ENCODE measurements at places on chromosomes 12 and 14.

GRCh38 chr12:3540387-3540990, 49.5 kb downstream of the PRMT8 start:
- no peak for DNase-seq

- no peak for DNase-seq
Measured at GRCh38 chr12:65508276-65509035, 230.0 kb downstream of the MSRB3 start.

DNA sequence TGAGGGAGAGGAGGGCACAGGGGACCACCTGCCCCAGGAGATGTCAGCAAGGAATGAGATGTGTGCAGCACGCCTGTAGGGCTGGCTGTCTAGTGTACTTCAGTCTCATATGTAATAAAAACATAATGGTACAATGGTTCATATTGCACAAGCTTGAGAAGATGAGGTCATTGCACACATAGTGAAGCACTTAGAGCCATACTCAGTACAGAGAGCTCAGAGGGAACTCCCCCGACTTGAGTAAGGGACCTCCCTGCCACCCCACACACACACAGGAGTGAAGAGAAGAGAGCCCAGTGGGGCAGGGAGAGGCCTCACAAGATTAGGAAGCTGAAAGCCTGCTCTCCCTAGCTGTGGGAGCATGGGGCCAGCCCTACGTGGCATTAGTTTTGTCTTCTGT, 61.5 kb downstream of the SLC6A12 start:
- no peak for DNase-seq

- no peak for DNase-seq
Measured at GRCh38 chr14:59422069-59422881, 42.9 kb downstream of the GPR135 start.

DNA sequence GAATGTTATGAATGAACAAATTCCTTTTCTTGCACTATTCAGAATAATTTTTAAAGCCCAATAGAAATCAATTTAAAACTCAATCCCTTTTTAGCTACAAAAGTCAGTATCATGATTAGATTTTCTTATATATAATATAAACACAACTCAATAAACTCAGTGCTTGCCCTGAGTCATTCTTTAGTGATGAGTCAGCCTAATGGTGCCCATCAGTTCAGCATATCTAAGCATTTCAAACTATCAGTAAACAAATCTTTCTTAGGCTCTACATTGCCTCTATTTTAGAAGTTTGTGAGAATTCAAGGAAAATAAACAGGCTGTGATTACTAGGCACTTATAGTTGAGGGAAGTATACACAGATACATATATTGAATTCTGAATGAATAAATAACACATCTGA, 179.6 kb downstream of the NELL2 start:
- no peak for DNase-seq

GRCh38 chr14:101937926-101938767, 26.2 kb upstream of the DYNC1H1 start:
- no peak for DNase-seq

DNA sequence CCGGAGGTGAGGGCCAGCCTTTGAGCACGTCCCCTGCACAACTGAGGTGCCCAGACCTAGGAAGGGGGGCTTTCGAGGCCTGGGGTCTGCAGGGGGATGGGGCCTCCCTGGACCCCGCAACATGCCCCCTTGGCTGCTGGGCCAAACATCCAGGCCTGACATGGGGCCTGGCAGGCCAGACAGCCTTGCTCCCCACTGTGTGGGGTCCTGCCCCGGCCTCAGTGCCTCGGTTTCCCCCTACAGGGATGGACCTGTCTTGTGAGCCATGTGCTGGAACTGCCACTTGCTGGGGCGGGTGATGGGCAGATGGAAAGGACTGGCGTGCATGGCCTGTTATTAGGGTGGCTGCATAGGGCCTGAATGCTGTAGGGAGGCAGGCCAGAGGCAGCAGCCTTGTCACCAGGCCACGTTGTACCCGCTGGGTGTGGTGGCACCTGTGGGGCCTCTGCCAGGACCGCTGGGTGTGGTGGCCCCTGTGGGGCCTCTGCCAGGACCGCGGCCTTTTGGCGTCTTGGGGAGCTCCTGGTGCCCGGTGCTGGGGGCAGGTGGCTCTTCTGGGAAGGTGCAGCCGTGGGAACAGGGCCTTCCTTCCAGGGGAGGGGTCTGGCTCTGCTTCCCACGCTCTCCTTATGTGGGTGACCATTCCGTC, 20.4 kb downstream of the ASPG start:
- no peak for DNase-seq

GRCh38 chr14:50312734-50313054, 570 bp downstream of the DMAC2L start:
- no peak for DNase-seq

DNA sequence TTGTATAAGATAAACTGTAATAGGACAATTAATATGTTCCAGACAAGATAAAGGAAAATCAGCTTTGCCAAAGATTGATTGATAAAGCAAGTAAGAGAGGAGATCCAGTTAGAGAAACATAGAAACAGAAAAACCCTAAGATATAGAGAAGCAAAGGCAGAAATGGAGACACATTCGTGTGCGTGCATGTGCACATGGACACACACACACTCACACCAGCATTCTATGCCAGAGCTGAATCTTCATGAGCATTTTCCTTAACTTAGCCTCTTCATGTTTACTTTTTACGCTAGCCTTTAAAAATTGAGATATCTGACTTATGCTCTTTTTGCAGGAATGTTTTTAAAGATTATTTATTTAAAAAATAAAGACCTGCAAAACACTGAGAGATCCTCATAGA, 168.5 kb upstream of the ATP2B1 start:
- no peak for DNase-seq

DNA sequence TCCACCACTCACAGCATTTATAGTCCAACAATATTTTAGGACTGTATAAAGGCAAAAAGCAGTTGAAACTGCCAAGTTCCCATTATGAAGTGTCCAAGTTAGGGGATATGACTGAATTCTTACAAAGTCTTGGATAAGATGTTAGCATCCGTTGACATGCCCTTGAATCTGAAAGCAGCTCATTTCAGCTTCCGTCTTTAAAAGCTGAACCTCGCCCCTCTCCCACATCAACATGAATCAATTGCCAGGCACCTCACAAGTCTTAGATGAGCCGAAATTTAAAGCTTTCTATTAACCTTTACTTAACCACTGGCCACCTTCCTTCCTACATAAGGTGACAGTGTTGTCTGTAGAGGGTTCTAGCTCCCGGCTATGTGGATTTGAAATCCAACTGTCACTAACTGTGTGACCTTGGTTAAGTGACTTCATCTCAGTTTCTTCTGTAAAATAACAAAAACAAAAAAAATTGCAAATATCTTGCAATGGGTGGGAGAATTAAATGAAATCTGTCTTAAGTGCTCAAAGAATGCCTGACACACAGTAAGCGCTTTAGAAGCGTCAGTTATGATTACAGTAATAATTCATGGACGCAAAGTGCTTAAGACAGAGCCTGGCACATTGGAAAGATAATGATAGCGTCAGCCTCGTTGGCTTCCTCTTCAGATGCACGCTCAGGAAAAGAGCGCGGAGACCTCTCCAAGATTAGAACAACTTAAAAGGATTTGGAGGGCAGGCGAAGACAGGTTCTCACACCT, 1.2 kb downstream of the PPP1CC start:
- no peak for DNase-seq

- DNase-seq = no peak
Measured at GRCh38 chr14:85556267-85556666, 26.3 kb downstream of the FLRT2 start.

DNA sequence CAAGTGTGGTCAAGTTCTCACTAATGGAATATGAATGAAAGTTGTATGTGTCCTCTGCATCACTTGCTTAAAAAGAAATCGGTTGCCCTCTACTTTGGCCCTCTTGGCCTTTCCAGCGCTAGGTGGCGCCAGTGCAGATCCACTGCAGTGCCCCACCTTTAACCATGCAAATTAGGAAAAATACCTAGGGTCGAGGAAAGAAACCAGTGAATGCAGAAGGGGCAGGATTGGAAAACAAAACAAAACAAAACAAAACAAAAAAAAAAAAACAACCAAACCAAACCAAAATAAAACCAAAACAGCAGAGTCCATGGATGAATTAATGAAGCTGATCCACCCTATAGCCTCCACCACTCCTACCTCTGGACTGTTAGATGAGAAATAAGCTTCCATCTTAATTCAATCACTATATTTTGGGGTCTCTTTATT, 12.9 kb upstream of the NEMF start:
- DNase-seq = peak; percentile 39

GRCh38 chr12:47361389-47362021, 281.7 kb upstream of the AMIGO2 start:
- DNase-seq = peak; percentile 26

- DNase-seq = no peak
Measured at GRCh38 chr14:64591809-64592208, 42.0 kb downstream of the PPP1R36 start.

GRCh38 chr12:13505224-13505623, 308.7 kb downstream of the EMP1 start:
- no peak for DNase-seq

GRCh38 chr12:123469978-123470377, 12.0 kb downstream of the SNRNP35 start:
- no peak for DNase-seq

DNA sequence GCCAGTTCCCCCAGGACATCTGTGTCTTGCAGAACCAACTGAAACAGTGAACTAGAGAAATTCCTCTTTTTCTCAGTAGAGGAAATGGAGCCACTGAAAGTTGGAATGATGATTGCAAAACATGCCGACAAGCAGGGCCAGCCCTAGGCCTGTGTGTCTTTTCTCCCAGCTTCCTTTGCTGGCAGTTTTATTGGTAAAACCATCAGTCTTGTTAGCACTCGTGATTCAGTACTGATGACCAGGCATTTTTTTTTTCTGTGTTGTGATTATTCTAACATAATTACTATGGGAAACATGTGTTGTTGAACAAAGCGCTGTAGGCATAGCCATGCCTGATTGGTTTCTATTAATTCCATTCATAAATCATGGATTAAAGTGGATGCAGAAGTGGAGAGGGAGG, 620.7 kb downstream of the AACS start:
- DNase-seq = no peak

DNA sequence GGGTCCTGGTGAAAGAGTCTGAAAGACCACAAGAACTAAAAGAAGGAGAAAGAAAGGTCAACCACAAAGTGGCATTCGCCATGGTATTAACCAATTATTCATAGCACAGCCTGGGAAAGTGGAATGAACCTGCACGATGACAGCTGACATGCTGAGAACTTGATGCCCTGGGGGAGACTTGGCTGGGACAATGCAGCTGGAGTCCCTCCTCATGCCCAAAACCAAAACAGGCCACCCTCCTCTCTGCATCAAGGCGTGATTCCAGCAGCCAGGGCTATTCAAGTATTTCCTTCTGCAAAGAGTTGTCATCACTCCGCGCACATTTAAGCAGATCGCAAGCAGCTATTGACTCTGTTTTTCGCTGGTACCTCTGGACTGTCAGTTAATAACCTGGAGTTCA, 167.1 kb upstream of the NOS1 start:
- no peak for DNase-seq

DNA sequence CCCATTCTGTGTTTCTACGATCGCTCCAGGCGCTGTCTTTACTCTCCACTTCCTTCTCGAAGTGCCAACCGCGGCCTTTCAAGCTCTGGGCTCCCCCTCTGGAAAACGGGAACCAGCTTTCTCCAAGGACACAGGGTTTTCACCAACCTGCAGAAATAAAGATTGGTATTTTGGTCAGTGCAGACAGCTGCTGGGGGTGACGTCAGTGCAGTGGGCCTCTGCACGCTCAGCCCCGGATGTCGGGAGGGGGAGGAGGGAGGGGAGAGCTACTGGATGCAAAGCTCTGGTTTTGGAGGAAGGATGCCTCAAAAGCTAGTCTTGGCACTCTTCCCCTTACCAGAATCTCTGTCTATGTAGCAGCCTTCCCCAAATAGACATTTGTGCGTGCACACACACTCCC, 19.9 kb downstream of the HRK start:
- peak; percentile 78 for DNase-seq

- DNase-seq = no peak
Measured at GRCh38 chr12:46299851-46300250, 31.0 kb upstream of the SLC38A1 start.

DNA sequence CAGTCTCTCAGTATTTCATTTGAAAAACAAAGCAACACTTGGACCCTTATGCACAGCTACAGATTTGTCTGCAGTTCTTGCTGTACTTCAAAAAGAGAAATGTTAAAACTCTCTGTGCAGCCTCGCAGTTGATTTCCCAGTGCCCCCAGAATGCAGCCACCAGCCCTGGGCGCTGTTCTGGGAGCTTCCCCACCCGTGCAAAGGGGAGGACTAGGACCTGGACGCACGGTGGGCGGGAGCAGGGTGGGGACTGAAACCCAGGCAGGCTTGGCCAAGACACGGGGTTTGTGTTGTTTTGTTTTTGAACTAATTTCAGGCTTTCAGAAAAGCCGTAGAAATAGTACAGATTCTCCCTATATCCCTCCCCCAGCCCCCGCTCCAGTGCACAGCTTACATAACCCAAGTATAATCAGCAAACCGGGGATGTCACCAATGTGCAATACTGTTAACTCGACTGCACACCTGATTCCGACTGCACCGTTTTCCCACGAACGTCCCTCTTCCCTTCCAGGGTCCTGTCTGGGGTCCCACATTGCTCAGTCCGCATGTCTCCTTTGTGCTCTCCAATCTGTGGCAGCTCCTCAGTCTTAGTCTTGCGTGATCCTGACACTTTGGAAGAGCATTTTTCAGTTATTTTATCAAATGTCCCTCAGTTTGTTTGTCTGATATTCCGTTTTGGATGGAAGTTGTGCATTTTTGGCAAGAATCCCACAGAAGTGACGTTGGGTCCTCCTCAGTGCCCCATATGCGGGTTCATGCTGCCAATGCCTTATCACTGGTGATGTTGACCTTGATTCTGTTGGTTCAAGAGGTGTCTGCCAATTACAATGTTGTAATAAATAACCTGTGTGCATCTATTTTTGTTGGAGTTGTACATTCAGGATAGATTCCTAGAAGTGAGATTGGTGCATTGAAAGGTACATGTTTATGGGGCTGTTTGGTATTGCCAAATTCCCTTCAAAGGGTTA, 95.9 kb downstream of the SETD3 start:
- no peak for DNase-seq

GRCh38 chr12:43551971-43552559, at the start of gene ADAMTS20:
TSS of gene ADAMTS20 (minus strand) at chr12:43552203. CDS start at chr12:43551921, 282 bp downstream.
- no peak for DNase-seq
